M059J (cell line): ENCODE measurements at places on chromosomes 11 and 22. TPM values are rescaled to one million over a fixed set of nuclear protein-coding genes. Genes with fewer than 3 reads are reported as not detected.
A peak's percentile ranks its signal among the peaks of the same experiment; 100 is the strongest.

GRCh38 chr11:122751292-122752070 is 86.8 kb upstream of the CRTAM start:
- peak; percentile 70 for DNase-seq

Gene KRTAP5-1
- not detected in 2 replicates for total RNA-seq

Gene ACTN3
- total RNA-seq = not detected in 2 replicates

GRCh38 chr22:25791556-25791955 is 49.6 kb downstream of the MYO18B start:
- no peak for DNase-seq

GRCh38 chr22:36065775-36066544 is 37.3 kb upstream of the RBFOX2 start:
- DNase-seq = peak; percentile 92

GRCh38 chr11:106794058-106794457 is 224.2 kb downstream of the GUCY1A2 start:
- DNase-seq = no peak

- DNase-seq = no peak
Observed at GRCh38 chr11:68067991-68068390, 29.2 kb downstream of the TCIRG1 start.

- no peak for DNase-seq
Observed at GRCh38 chr11:36057379-36058042, 113.6 kb downstream of the LDLRAD3 start.

- DNase-seq = no peak
Observed at GRCh38 chr22:20084547-20085413, 4.7 kb downstream of the DGCR8 start.

DNA sequence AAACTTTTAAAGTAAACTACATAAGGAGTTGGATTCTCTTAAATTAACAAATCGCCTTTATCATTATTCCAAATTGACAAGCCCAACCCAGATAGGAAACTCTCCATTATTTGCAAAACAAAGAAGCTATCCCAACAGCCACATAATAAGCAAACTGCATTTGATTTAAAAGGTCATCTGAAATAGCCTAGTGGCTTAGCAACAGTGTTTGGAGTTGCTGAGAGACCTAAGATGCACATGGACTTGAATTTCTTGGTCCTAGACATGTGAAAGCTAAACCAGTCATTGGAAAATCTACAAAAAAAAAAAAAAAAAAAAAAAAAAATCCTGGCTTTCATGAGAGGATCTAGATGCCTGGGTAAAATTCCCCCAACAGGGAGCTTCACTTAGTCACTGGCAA is 69.5 kb downstream of the PRCP start:
- DNase-seq = no peak

- DNase-seq = no peak
Observed at GRCh38 chr11:113282898-113283437, 31.4 kb upstream of the TTC12 start.

GRCh38 chr11:107856981-107857517 is 1.5 kb downstream of the SLC35F2 start:
- peak; percentile 17 for DNase-seq

Gene NR1H3
- total RNA-seq = 7.7 and 13.1 TPM in 2 replicates

GRCh38 chr11:67055812-67056211 is 835 bp upstream of the RHOD start:
- DNase-seq = no peak

Gene PLET1
- total RNA-seq = not detected in 2 replicates

- peak; percentile 82 for DNase-seq
Observed at GRCh38 chr11:45045683-45046471, 95.2 kb upstream of the TP53I11 start.

- DNase-seq = no peak
Observed at GRCh38 chr11:46837860-46838259, 8.2 kb downstream of the CKAP5 start.

Gene YPEL1
- 1.2 and 2.4 TPM in 2 replicates for total RNA-seq

Gene CRYBB2
- total RNA-seq = 0.30 TPM in 1 of 2 replicates, not detected in the other

- DNase-seq = no peak
Observed at GRCh38 chr11:36340897-36341296, 44.8 kb downstream of the PRR5L start.

Gene BDNF
- 35.4 and 46.9 TPM in 2 replicates for total RNA-seq

DNA sequence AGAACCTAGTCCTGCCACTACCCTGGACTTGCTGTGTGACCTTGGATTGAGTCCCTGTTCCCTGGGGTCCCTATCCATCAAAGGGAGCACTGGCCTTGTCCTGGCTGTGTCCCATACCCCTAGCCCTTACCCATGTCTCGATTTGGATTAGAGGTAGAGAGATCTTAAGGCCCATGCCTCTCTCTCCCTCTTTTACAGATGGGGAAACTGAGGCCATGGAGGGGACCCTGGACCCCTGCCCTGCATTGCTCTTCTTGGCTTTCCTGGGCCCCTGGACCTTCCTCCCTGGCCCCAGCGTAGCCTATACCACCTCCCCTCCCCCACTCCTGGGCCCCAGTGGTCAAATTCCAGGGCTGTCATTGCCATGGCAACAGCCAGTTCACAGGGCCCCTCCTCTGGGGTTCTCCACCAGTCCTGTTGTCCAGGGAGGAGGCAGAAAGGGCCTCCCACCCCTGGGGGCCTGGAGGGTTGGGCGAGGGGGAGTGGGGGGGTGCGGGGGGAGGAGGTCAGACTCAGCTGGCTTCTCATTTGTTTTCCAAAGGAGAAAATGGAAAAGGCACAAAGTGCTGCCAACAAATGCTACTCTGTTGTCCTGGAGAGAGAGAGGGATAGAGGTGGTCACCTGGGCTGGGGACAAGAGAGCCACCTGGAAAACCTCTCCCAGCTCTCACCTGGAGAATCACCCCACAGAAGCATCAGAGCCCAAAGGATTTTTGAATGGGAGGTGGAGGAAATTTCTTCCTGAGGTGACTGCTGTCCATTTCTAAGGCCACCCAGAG is 23.3 kb downstream of the ARHGEF17 start:
- peak; percentile 44 for DNase-seq

DNA sequence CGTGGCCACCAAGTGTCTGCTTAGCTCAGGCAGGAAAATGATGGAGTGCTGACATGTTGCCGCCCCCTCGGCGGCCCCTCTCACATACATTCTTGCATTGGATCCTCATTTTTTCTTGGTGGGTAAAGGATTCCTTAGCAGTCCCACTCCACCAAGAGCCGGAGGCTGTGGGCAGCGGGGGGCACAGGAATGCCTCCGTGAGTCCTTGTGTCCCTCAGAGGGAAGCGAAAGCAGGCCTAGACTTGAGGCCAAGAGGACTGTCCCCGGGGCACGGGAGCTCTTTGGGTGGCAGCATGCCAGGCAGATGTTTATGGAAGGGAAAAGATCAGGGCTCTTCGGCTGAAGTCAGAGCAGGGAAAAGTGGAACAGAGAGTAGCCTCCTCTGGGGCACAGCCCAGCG is 21.6 kb downstream of the LRFN4 start:
- no peak for DNase-seq

- no peak for DNase-seq
Observed at GRCh38 chr22:33983558-33983957, 63.3 kb upstream of the LARGE1 start.

Gene FAM111B
- total RNA-seq = 42.2 and 44.2 TPM in 2 replicates

GRCh38 chr22:45496451-45496941 is 6.2 kb upstream of the FBLN1 start:
- no peak for DNase-seq

DNA sequence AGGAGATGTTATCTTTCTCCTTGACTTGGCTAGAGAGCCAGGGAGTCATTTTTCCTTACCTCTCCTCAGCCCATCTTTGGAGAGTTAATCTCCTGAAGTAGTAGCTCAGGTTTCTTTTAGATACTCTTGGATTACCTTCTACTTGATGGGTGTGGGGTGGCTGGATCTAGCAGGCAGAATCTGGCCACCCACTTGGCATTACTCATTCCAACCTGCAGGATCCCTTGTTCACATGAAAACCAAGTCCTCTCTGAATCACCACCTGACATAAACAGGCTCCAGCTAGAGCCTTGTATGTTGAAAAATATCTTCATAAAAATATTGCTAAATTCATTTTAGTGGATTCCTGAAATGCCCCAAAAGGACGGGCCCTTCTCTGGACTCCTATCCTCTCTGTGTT is 250.6 kb upstream of the PLET1 start:
- DNase-seq = peak; percentile 67

GRCh38 chr11:97937501-97937900 is 1083.2 kb upstream of the CNTN5 start:
- peak; percentile 84 for DNase-seq
